ENCODE measurements at places on chromosomes 1 and 21.
A peak's percentile ranks its signal among the peaks of the same experiment; 100 is the strongest.

DNA sequence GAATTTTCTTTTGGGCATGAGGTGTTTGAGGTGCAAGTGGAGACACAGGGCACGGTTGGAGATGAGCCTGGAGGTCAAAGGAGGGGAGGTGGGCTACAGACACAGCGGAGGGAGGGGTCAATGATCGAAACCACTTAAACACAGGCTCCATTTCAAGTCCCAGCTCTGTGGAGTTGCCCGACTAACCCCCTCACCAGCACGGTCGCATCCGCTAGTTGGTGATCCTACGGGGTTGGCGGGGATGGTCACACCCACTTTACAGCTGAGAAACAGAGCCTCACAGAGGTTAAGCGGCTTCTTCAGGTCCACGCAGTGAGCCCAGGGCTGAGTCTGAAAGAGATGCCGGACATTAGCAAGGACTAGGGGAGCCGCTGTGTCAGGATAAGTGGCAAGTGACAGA lies 60.1 kb upstream of the RUNX3 start:
- no peak for DNase-seq

GRCh38 chr1:59020151-59020997 lies 236.5 kb upstream of the JUN start:
- DNase-seq: peak; percentile 4

DNA sequence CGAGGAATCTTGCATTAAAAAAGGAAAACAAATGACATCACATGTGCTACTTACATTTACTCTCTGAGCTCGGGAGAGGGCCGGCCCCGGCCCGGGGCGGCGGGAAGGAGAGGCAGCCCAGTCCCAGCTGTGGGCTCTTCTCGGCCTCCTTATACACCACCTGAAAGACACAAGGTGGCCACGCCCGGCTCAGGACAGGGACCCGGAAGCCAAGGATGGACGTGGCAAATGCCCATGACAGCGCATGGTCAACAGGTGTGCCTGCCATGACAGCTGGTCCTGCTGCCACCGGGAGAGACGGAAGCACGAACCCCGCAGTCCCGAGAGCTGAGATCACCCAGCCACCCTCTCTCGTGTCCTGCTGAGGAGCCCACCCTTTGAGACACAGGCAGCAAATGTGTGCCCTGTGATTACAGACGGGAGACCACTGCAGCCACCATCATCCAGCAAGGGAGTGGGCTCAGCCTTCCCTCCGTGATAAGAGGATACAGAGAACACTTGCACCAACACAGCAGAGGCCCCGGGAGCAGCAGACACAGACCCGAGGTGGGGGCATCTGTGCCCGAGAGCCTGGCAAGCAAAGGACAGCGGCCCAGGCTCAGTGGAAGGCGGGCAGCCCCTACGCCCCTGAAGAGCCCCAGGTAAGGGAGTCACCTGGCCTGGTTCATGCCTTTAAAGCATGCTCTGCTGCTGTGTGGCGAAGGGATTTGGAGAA lies 8.7 kb downstream of the TPRG1L start:
- no peak for DNase-seq

GRCh38 chr1:229102741-229103391 lies 168.0 kb upstream of the RAB4A start:
- no peak for DNase-seq

GRCh38 chr1:198197285-198197684 lies 40.5 kb downstream of the NEK7 start:
- DNase-seq: no peak

DNA sequence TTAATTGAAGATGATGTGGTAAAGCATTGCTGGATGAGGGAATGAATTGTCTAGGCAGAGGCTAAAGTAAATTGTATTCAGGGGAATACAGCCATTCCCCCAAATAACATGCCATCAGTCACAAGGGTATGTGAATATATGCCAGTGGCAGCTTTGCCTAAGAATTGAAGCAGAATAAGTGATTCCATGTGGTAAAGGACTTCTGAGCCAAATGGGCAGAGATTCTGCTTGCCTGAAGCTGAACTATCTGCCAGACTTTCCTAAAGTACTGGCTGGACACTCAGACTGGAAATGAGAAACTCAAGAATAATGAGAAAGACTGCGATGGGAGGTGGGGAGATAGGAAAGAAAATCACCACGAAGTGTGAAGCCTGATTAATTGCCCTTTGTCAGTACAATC lies 2.4 kb downstream of the LIX1L start:
- DNase-seq: no peak

GRCh38 chr21:21196087-21196486 lies 197.9 kb downstream of the NCAM2 start:
- no peak for DNase-seq

GRCh38 chr1:93219443-93219842 lies 38.9 kb downstream of the CCDC18 start:
- no peak for DNase-seq

DNA sequence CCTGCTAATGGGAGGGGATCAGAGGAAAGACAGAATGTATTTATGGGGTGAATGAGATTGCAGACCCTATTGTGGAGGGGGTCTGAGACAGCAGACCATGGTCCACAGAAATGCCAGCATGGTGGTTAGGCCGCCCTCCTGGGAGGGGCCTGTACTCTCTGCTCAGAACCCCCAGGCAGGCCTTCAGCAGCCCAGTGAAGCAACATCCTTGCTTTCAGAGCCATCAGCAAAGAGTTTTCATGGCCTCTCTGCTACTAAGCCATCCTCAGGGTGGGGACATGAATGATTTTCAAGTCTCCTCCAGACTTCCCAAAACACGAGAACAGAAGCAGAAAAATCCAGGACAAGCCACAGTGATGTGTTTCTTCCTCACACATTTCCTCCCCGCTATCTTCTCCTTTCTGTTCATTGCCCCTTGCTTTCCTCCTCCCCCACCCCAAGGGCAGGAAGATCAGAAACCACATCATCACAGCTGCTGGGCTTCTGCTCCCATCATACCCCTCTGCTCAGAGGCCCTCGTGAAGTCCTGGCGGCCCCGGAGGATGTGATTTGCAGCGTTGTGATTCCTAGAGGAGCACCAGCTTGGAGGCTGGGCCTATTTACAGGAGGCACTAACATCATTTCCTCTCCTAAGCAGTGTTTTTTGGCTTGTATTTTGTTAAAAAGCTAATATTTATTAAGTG lies 48.0 kb downstream of the ABCA4 start:
- no peak for DNase-seq

DNA sequence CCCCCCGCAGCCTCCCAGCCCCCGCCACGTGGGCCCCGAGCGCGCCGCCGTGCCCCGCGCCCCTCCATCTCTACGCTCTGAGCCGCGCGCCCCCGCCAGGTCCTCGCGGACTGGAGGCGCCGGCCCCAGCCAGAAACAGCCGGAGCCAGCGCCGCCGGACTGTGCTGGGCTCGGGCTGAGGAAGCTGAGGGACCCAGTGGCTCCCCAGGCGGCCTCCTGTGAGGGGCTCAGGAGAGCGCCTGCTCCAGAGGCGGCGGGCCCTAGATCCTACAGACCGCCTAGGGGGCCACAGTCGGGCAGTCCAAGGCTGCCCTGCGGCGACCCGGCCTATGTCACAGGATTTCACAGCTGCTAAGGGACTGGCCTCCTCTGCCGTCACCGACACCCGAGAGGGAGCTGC lies 82.1 kb downstream of the NENF start:
- DNase-seq: no peak

- no peak for DNase-seq
These were observed 48.0 kb downstream of the MARK1 start for GRCh38 chr1:220575718-220576497.

- no peak for DNase-seq
These were observed 76.6 kb upstream of the KIAA0040 start for GRCh38 chr1:175269151-175269550.

DNA sequence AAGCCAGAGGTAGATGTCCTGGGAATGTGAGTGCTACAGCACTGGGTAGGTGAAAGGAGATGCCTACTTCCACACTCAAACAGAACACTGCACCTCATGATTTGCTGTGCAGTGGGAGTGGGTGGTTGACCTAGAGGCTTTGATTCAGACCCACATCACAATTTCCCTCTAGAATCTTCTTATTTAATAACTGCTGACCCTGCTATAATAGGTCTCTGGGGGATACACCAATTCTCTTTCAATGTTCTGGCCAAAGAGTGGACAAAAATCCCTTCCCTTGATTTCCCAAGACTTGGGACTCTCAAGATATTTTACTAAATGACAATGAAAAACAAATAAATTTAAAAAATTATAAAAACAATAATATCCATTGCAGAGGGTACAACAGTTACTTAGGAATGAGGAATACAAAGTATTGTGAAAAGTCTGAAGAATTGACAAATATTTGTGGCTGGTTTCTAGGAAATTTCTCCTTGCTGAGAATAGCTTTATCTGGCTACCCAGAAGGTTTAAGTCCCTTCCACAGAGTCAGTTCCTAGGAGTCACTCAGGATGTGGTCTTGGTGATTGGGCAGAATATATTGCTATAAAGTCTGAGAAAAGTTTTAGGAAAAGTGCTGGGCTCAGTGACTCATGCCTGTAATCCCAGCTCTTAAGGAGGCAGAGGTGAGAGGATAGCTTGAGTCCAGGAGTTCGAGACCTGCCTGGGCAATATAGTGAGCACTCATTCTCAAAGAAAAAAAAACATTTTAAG lies 2.4 kb upstream of the FCGR2A start:
- no peak for DNase-seq

DNA sequence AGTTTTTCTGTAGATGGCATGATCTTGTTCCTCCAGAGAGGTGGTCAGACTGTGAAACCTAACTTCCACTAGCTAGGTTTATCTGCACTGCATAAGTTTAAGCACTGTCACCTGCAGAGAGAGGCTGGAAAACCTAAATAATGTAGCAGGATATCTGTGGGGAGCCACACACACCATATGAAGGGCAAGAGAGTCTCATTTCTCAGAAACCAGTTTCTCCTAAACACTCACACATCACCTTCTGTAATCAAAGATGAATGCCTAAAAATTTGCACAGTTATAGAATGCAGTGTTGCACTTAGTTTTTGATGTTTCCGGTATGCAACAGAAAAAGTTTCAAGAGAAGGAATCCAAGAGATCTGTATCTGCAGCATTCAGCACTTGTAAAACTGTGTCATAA lies 654.6 kb downstream of the ADGRL2 start:
- no peak for DNase-seq

DNA sequence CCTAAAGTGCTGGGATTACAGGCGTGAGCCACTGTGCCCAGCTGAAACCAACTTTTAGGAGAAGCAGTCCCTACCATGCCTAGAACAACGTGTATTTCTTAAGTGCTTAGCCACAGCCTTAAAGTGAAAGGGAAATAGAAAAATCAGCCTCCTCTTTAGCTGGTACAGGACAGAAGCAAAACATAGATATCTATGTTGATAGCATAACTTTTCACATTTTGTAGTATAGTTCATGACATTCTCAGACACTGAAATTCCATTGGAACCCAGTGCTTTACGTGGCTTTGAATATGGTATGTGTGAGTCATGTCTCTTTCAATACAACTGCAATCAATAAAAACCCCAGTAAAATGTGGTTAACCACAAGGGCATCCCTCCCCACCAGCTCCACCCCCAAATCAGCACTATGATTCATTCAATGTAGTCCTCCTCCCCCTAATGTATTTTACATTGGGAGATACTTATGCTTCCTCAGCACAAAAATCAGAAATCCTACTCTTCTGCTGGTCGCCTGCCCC lies 32.1 kb downstream of the TGFB2 start:
- DNase-seq: peak; percentile 7

All from activated T-helper 1 cell treated with Interleukin-2 at 50 U/mL for 16 hours (primary cell).